ENCODE measurements at places on chromosomes 6 and 20.
A peak's percentile ranks its signal among the peaks of the same experiment; 100 is the strongest.

DNA sequence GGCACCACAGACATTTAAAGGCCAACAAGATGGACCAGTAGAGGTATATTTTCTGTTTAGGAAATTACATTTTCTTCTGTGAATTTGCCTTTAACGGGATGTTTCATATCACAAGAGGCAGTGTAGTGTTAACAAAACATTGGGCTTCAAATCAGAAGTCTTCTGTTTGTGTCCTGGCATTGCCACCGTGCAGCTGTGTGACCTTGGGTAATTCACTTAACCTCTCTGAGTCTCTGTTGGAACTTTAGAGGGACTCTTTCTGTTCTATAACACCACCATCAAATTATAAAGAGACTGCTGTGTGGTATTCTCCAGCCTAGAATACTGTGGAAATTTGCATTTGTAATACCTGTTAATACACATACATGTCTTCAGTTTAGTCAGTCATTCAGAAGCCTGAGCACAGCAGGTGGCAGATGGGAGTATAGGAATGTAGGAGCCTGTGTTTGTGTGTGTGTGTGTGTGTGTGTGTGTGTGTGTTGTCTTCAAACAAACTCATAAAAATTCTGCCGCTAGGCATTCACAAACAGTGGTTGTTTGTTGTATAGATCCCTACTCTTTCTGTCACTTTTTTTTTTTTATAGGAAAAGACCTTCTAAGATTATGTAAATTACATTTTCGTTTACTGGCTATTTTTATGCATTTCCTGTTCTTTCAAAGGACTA, 22.6 kb downstream of the UST start:
- no peaks in the 10 kb centered on the region for H3K27me3 ChIP-seq
- H3K36me3 ChIP-seq: no peaks in the 10 kb centered on the region
- DNase-seq: peak; percentile 69
- peaks cover 65% of the 10 kb centered on the region for H3K4me1 ChIP-seq

DNA sequence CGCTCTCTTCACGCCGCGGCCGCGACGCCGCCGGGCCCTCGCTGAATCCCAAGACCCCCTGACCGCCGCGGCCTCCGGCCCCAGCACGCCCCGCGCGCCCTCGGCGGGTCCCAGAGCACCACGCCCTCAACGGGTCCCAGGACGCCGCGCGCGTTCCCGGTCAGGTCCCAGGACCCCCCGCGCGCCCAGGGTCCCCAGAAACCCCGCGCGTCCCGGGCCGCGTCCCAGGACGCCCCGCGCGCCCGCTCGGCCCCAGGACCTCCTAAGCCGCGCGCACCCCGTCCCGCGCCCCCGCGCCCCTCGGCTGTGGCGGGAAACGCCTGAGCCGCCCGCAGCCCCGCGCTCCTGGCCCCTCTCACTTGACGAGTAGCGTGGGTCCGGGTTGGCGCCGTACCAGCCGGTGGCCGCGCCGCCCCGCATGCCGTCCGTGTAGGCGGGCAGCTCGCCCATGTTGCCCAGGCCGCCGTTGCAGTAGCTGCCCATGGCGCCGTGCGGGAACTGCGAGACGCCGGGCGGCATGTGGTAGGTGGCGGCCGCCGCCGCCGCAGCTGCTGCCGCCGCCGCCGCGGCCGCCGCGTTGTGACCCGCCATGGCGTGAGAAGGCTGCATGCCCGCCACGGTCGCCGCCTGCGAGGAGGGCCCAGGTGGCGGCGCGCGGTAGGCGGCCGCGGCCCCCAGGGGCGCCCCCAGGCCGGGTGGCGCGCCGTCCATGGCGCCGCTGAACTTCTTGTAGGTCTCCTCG, 556 bp downstream of the NKX2-4 start:
- peak overlapping the region; percentile 44 for H3K4me3 ChIP-seq
- H3K27me3 ChIP-seq: peaks cover 100% of the 10 kb centered on the region
- H3K4me1 ChIP-seq: peaks cover 37% of the 10 kb centered on the region
- H3K36me3 ChIP-seq: no peaks in the 10 kb centered on the region
- H3K27ac ChIP-seq: no peak overlapping the region

DNA sequence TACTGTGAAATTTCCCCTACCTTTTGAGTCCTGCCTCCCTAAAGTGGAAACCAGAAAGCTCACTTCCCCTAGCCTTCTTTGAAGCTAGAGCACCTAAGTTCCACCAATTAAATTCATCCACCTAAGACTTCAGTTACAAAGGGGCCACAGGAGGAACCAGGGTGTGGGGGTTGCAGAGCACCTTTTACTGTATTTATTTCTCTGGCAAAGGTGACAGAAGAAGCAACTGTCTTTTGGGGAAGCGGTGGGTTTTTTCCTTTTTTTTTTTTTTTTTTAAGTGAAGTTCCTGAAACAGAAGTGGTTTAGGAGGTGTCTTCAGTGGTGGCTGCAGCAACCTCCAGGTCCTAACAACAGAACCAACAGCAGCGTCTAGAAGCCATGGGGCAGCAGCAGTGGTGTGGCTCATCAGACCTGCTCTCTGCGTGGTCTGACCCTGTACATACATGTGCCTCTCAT, 13.1 kb downstream of the PSMB9 start:
- H3K27ac ChIP-seq: no peak overlapping the region
- peak; percentile 11 for DNase-seq
- no peak overlapping the region for H3K4me3 ChIP-seq
- H3K27me3 ChIP-seq: no peaks in the 10 kb centered on the region
- H3K36me3 ChIP-seq: no peaks in the 10 kb centered on the region
- H3K4me1 ChIP-seq: no peaks in the 10 kb centered on the region

DNA sequence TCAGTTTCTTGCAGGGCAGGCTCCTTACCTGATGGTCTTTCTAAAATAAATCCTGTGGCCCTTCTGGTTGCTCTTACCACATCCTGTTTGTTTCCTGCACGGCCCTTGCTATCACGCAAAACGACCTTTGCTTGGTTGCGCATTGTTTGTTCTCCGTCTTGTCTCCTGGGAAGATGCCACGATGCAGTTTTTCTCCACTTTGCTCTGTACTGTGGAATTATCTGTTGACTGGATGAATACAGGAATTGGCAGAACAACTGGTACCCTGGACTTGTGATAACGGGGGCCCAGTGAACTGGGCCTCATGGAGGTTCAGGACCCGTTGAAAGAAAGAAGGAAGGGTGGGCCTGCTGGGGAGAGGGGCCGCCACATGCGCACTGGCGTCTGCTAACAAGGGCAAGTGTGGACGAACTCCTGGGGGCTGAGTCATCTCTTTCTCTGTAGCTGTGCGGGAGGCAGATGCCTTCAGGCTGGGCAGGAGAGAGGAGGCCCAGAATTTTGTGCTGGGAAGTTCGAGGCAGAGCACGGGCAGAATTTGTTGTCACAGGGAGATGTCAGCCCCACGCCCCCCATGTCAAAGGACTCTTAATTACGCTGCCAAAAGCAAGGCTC, 139.9 kb downstream of the BMP7 start:
- no peak overlapping the region for H3K27ac ChIP-seq
- no peaks in the 10 kb centered on the region for H3K27me3 ChIP-seq
- H3K4me3 ChIP-seq: no peak overlapping the region

GRCh38 chr20:50295762-50296449, 105.3 kb downstream of the CEBPB start:
- no peak overlapping the region for H3K4me3 ChIP-seq
- H3K27me3 ChIP-seq: no peaks in the 10 kb centered on the region
- no peak for DNase-seq
- no peak overlapping the region for H3K27ac ChIP-seq
- no peaks in the 10 kb centered on the region for H3K36me3 ChIP-seq
- no peaks in the 10 kb centered on the region for H3K4me1 ChIP-seq

- no peak overlapping the region for H3K27ac ChIP-seq
- H3K4me1 ChIP-seq: no peaks in the 10 kb centered on the region
- DNase-seq: no peak
- H3K4me3 ChIP-seq: no peak overlapping the region
- no peaks in the 10 kb centered on the region for H3K27me3 ChIP-seq
These were observed 190.3 kb downstream of the RNF144B start for GRCh38 chr6:18577491-18577890.

GRCh38 chr6:64680446-64680845, 1026.6 kb downstream of the EYS start:
- no peaks in the 10 kb centered on the region for H3K36me3 ChIP-seq
- no peak overlapping the region for H3K4me3 ChIP-seq
- H3K4me1 ChIP-seq: no peaks in the 10 kb centered on the region
- H3K27me3 ChIP-seq: no peaks in the 10 kb centered on the region

- H3K4me1 ChIP-seq: no peaks in the 10 kb centered on the region
- DNase-seq: no peak
- H3K36me3 ChIP-seq: peaks cover 23% of the 10 kb centered on the region
- H3K4me3 ChIP-seq: no peak overlapping the region
These were observed 59.3 kb downstream of the SHPRH start for GRCh38 chr6:145904868-145905267.

GRCh38 chr6:140069576-140069975, 695.1 kb upstream of the CITED2 start:
- no peaks in the 10 kb centered on the region for H3K27me3 ChIP-seq
- no peak for DNase-seq
- peaks cover 5% of the 10 kb centered on the region for H3K4me1 ChIP-seq
- no peaks in the 10 kb centered on the region for H3K36me3 ChIP-seq
- H3K27ac ChIP-seq: no peak overlapping the region

All from GM23338 (cell line).